Esophagus muscularis mucosa (tissue), 4 donors: ENCODE measurements at places on chromosomes 11 and 22. TPM values are rescaled to one million over a fixed set of nuclear protein-coding genes. Genes with fewer than 3 reads are reported as not detected.
A peak's percentile ranks its signal among the peaks of the same experiment; 100 is the strongest.

GRCh38 chr11:73157101-73158010, 15.2 kb upstream of the FCHSD2 start:
- peaks cover 59% of the 10 kb centered on the region for H3K4me1 ChIP-seq
- no peaks in the 10 kb centered on the region for H3K36me3 ChIP-seq
- H3K27me3 ChIP-seq = no peaks in the 10 kb centered on the region
- H3K4me3 ChIP-seq = no peak overlapping the region
- peak overlapping the region; percentile 91 for H3K27ac ChIP-seq
- DNase-seq = no peak

GRCh38 chr11:117861151-117862018, 15.1 kb downstream of the FXYD6 start:
- H3K27ac ChIP-seq = peak overlapping the region; percentile 47
- H3K4me1 ChIP-seq = peaks cover 41% of the 10 kb centered on the region
- H3K27me3 ChIP-seq = no peaks in the 10 kb centered on the region
- no peak for DNase-seq

DNA sequence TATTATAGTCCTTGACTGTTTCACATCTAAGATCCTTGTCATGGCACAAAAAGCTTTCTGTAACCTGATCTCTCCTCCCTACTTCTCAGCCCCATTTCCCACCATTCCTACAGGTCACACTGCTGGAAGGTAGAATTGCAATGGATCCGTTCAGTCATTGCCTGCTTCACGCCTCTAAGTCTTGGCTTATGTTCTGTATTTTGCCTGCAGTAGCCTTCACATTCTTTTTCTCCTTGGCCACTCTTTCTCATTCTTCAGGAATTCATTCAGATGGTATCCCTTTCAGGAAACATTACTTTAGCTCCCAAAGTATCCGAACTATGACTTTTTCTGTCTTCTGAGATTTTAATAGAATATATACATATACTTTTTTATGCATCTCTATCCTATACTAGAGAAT, 731.5 kb downstream of the NTM start:
- H3K27ac ChIP-seq = no peak overlapping the region
- H3K36me3 ChIP-seq = no peaks in the 10 kb centered on the region
- peaks cover 6% of the 10 kb centered on the region for H3K4me1 ChIP-seq
- H3K4me3 ChIP-seq = no peak overlapping the region
- H3K27me3 ChIP-seq = no peaks in the 10 kb centered on the region
- DNase-seq = no peak

GRCh38 chr11:86803136-86804045, 3.0 kb downstream of the PRSS23 start:
- H3K4me3 ChIP-seq = peak overlapping the region; percentile 78
- H3K36me3 ChIP-seq = peaks cover 10% of the 10 kb centered on the region
- no peaks in the 10 kb centered on the region for H3K27me3 ChIP-seq
- peaks cover 56% of the 10 kb centered on the region for H3K4me1 ChIP-seq
- no peak for DNase-seq
- no peak overlapping the region for H3K27ac ChIP-seq

DNA sequence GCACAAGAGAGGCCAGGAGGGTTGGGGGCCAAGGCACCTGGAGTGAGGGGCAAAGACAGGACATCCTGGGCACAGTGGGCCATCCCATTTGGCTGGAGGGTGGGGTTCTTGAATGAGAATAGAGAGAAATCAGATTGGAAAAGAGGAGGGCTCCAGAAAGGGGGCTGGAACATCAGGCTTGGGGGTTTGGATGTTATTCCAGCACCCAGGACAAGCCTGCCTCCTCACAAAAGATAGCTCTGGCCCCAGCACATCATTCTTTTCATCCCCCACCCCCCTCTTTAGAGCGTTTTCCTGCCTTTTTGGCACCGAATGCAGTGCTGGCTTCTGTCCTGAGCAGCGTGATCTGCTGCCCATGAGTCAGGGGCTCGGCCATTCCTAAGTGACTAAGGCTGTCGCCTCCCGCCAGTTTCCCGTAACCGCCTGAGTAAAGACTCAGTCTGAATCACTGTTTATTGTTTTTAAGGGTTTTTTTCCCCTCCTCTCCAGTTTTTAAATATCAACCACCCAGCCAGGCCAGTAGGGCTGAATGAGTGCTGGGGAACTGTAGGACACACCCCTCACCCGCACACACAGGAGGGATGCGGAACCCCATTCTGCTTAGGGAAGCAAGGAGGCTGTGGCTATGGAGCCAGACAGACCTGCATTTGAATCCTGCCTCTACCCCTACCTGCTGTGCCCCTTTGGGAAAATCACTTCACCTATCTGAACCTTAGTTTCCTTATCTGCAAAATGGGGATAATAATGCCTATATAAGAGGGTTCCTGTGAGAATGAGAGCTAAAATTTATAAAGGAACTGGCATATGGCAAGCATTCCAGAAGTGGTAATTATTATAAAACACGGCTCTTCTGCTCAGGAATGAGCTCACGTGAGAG, 32.4 kb upstream of the NAV2 start:
- no peaks in the 10 kb centered on the region for H3K36me3 ChIP-seq
- peak overlapping the region; percentile 85 for H3K27ac ChIP-seq
- no peaks in the 10 kb centered on the region for H3K27me3 ChIP-seq
- DNase-seq = peak; percentile 97
- no peak overlapping the region for H3K4me3 ChIP-seq

GRCh38 chr11:35943309-35943708, 553 bp upstream of the LDLRAD3 start:
- H3K36me3 ChIP-seq = no peaks in the 10 kb centered on the region
- peaks cover 25% of the 10 kb centered on the region for H3K4me1 ChIP-seq
- H3K27me3 ChIP-seq = no peaks in the 10 kb centered on the region
- peak overlapping the region; percentile 76 for H3K27ac ChIP-seq

- DNase-seq = no peak
- H3K27me3 ChIP-seq = no peaks in the 10 kb centered on the region
- H3K4me1 ChIP-seq = peaks cover 27% of the 10 kb centered on the region
- no peak overlapping the region for H3K4me3 ChIP-seq
These were observed 43.8 kb upstream of the RASD2 start for GRCh38 chr22:35496768-35497312.

DNA sequence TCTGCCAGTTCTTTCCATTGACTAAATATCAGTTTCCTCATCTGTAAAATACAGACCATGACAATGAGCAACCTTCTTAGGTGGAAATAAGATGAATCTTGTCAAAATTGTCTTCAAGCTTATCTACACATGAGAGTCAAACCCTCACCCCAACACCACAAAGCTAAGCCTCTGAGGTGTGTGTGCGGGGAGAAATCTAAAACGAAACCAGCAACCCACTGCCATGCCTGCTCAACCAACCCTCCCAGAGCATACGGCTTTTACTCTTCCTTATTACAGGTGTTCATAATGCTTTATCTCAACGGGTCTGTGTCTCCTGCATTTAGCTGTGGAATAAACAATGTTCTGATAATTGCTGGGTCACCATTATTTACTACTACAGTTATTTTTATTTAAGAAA, 235.4 kb downstream of the KIRREL3 start:
- H3K27me3 ChIP-seq = no peaks in the 10 kb centered on the region
- H3K36me3 ChIP-seq = no peaks in the 10 kb centered on the region
- DNase-seq = no peak
- no peaks in the 10 kb centered on the region for H3K4me1 ChIP-seq
- H3K27ac ChIP-seq = no peak overlapping the region

DNA sequence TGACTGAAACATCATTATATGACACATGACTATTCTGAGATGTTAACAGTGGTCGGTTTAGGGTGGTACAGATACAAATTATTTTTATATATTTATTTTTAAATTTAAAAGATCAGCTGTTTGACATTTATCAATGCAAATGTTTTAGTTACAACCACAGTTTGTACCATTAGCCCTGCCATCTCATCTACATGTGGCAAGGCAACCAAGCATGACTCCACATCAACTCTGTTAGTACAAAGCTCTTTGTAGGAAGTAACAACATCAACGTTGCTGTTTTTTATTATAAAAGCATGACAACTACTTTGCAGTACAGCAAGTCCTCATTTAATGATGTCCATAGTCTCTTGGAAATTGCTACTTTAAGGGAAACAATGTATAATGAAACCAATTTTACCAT, 40.8 kb downstream of the ENTHD1 start:
- H3K27ac ChIP-seq = no peak overlapping the region
- no peak overlapping the region for H3K4me3 ChIP-seq
- no peaks in the 10 kb centered on the region for H3K4me1 ChIP-seq

- no peaks in the 10 kb centered on the region for H3K36me3 ChIP-seq
- H3K27ac ChIP-seq = no peak overlapping the region
- no peaks in the 10 kb centered on the region for H3K27me3 ChIP-seq
- peaks cover 21% of the 10 kb centered on the region for H3K4me1 ChIP-seq
These were observed 688 bp upstream of the LRRC74B start for GRCh38 chr22:21044931-21045584.

DNA sequence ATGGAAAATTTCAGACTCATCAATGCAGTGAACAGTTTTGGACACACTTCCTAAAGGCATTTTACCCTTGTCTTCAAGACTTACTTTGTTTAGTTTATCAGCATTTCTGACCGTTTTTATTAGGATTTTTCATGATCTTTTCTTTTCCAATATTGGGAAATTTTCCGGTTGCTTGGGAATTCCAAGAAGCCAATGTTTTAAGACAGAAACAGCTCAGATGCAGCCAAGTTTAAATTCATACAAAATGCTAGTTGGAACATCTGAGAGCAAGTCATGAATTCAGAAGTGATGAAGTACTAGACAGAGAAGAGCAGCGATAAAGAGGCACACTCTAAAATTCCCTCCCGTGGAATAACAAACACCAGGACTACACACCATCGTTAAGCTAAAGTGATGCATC, 68.6 kb downstream of the RAB38 start:
- no peak overlapping the region for H3K4me3 ChIP-seq
- no peak overlapping the region for H3K27ac ChIP-seq
- no peak for DNase-seq
- no peaks in the 10 kb centered on the region for H3K4me1 ChIP-seq
- no peaks in the 10 kb centered on the region for H3K27me3 ChIP-seq

DNA sequence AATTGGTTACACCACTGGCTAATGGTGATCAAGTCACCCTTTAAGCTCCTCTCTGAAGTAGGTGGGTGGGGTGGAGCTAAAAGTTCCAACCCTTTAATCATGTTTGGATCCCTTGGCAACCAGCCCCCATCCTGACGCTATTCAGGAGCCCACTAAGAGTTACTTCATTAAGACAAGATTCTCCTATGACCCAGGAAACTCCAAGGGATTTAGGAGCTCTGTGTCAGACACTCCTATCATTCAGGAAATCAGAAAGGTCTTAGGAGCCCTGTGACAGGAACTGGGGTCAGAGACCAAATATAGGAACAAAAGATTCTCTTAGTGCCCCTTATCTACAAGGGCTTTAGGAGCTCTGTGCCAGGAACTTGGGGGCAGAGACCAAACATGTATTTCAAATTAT, 141.3 kb downstream of the ATG16L2 start:
- DNase-seq = no peak
- H3K27ac ChIP-seq = no peak overlapping the region
- no peaks in the 10 kb centered on the region for H3K27me3 ChIP-seq
- H3K36me3 ChIP-seq = no peaks in the 10 kb centered on the region

DNA sequence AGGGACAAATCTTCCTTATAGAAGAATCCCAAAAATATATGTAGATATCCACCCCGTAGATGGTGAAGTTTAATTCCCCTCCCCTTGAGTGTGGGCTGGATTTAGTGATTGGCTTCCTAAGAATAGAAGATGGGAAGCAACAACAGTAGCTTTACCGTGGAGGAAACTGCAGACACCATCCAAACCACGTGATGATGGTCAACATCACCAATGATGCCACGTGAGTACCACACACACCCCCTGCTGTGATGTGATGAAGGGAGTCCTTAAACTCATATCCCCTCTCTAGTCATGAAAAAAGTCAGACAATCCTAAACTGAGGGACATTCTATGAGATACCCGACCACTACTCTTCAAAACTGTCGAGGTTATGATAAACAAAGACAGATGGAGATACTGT, 76.4 kb upstream of the SLC22A12 start:
- H3K27ac ChIP-seq = no peak overlapping the region
- H3K36me3 ChIP-seq = no peaks in the 10 kb centered on the region
- H3K4me3 ChIP-seq = no peak overlapping the region
- DNase-seq = no peak
- H3K4me1 ChIP-seq = no peaks in the 10 kb centered on the region
- no peaks in the 10 kb centered on the region for H3K27me3 ChIP-seq

GRCh38 chr11:849104-849824, 6.6 kb downstream of the TSPAN4 start:
- H3K36me3 ChIP-seq = peaks cover 39% of the 10 kb centered on the region
- peak overlapping the region; percentile 49 for H3K4me3 ChIP-seq
- H3K27ac ChIP-seq = no peak overlapping the region
- H3K27me3 ChIP-seq = no peaks in the 10 kb centered on the region
- peaks cover 76% of the 10 kb centered on the region for H3K4me1 ChIP-seq

GRCh38 chr11:123261345-123262106, 66.5 kb upstream of the CLMP start:
- peak overlapping the region; percentile 35 for H3K4me3 ChIP-seq
- H3K36me3 ChIP-seq = no peaks in the 10 kb centered on the region
- peaks cover 10% of the 10 kb centered on the region for H3K4me1 ChIP-seq
- DNase-seq = no peak
- peak overlapping the region; percentile 47 for H3K27ac ChIP-seq

DNA sequence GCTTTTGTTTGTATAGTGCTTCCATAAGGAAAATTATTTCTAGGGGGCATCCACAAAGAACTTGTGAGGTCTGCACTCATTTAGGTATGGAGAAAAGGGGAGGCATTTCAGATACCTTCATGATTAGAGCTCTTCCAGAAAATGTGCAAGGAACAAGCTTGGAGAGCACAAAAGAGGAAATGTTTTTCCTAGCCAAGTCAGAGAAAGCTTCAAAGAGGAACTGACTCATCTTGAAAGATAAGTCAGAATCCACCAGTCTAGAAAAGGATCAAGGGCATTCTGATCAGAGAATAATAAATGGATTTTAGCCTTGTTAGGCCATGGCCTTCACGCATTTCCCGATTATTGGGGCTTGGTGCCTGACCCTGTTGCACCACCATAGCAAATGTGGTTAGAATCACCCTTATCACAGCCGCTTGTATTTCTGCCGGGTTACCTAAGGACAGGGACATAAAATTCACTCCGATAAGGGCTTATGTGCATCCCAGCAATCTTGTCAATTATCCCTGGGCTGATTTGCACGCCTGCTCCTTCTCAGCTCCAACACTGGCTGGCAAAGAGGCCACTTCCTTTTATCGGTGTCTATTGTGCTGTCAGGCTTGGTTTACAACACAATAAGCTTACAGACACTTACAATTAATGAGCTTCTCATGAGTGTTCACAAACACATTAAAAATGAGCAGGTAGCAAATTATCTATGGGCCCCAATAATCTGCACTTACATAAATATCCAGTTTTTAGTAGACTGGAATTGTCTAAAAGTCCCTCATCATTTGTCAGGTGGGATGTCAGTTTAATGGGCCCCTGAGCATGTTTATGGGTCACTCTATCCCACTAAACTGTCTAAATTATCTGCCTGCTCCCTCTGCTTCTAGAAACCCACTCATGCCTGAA, 613.5 kb downstream of the SOX6 start:
- H3K4me1 ChIP-seq = no peaks in the 10 kb centered on the region
- no peak overlapping the region for H3K4me3 ChIP-seq
- H3K27me3 ChIP-seq = no peaks in the 10 kb centered on the region
- no peak overlapping the region for H3K27ac ChIP-seq
- DNase-seq = no peak

SCGB2A2 gene
- total RNA-seq = not detected

DCHS1 gene
- total RNA-seq = 30.5 TPM

PGA3 gene
- total RNA-seq = 0.33 TPM
